Stimulated activated CD4-positive, alpha-beta T cell treated with anti-CD3 and anti-CD28 coated beads, Interleukin-15, amount 100 ng/mL, for 1 hour (primary cell): ENCODE measurements at places on chromosomes 2 and 18.

- no peak for DNase-seq
These were observed 45.8 kb downstream of the TCF7L1 start for GRCh38 chr2:85178980-85179411.

GRCh38 chr2:234496835-234497593 lies at the start of gene ARL4C:
TSS of gene ARL4C (minus strand) at chr2:234497081. CDS start at chr2:234496586, 495 bp downstream.
- DNase-seq: peak; percentile 59

DNA sequence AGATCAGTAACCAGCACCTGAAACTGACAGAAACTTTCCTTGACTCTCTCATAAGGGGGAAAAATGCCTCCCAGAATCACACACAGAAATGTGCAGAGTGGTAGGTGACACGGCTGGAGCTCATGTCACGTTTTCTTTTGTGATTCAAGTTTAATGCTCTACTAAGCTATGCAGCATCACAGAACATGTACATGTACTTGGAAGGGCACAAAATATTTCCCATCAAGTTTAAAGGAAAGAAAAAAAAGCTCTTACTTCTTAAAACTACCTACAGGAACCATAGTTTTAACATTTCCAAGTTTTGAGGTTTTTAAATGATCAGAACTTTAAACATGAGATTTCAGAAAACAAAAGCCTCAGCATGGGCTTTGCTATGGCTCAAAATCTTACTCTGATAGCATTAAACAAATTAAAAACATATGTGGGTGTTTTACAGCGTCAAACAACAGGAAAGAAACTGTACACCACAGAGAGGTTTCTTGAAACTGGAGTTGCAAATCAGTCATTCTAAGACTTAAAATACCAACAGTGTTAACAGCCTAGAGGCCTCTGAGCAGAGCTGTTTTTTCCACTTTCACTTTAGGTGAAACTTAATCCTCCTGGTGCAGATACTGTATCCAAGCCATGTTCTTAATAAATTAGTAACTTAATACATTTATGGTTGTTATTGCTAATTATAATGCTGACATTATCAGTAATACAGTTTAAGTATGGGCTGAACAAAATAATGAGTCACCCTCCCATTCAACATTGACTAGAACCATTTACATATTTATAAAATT lies 30.1 kb downstream of the MBP start:
- DNase-seq: no peak

GRCh38 chr2:160963957-160964356 lies 196.3 kb upstream of the TANK start:
- no peak for DNase-seq

DNA sequence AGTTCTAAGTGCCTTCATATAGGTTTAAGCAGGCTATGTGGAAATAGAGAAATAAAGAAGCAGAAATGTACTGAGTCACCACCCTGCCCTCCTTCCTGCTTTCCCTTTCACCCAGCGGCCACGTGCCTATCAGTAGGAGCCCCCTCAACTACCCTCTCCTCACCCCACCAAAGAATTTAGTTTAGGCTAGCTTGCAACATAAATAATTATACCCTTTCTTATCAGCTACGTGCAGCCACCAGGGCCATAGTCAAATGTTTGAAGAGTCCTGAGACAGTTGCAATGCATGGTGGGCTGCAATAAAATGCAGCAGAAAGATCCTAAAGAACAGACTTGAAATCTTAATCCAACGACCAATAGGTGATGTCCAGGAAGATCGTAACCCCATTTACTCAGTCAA lies 101.2 kb downstream of the RTP5 start:
- no peak for DNase-seq

DNA sequence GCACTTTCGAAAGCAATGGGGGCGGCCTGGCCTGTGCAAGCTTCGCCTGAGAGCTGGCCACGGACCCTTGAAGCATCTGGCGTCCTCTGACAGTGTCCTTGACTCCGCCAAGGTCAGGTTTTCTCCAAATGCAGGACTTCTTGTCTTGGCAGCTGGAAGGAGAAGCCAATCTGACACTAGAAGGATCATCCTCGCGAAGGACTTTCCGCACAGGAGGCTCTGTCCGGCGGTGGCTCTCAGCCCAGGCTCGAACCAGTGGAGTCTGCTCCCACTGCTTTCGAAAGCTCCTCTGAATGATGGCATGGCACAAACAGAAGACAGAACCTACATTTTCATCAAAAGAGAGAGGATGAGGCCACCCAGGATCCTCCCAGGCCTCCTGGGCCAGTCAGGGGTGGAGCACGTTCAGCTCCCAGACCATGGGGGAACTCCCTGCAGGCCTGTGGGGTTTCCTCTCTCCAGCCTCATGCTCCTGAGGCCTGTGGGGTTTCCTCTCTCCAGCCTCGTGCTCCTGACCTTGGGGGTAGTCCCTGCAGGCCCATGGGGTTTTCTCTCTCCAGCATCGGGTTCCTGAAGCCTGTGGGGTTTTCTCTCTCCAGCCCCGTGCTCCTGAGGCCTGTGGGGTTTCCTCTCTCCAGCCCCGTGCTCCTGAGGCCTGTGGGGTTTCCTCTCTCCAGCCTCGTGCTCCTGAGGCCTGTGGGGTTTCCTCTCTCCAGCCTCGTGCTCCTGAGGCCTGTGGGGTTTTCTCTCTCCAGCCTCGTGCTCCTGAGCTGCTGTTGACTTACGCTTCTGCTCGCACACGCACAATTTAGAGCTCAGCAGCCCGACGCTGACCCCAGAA lies 396.5 kb upstream of the SALL3 start:
- no peak for DNase-seq

GRCh38 chr2:224103651-224104050 lies 64.6 kb upstream of the SERPINE2 start:
- DNase-seq: no peak

- DNase-seq: no peak
These were observed 1385.5 kb upstream of the ZEB2 start for GRCh38 chr2:145905371-145905770.
